WTC11 (cell line): ENCODE measurements at places on chromosomes 7 and 10. TPM values are rescaled to one million over a fixed set of nuclear protein-coding genes. Genes with fewer than 3 reads are reported as not detected.

GRCh38 chr7:36406156-36406555 is 16.5 kb downstream of the ANLN start:
- DNase-seq = peak; percentile 22

DNA sequence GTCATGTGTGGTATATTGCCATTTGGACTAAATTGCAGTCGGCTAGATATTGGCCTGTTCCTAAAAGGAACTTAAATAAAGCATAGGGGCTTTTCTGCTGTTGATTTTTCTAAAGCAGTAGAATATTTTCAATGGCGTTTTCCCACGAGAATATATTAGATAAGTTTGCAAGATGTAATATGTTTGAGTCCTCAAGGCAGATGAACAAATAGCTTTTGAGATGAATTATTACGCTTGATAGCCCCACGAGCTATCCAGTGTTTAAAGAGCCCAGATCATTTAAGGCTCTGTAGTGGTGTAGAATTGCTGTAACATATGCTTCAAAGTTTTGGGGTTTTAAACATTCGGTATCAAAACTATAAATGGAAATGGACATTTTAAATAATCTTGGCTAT is 2.9 kb downstream of the CELF2 start:
- no peak for DNase-seq

- DNase-seq = no peak
Measured at GRCh38 chr7:73615886-73616285, 8.4 kb downstream of the MLXIPL start.

DNA sequence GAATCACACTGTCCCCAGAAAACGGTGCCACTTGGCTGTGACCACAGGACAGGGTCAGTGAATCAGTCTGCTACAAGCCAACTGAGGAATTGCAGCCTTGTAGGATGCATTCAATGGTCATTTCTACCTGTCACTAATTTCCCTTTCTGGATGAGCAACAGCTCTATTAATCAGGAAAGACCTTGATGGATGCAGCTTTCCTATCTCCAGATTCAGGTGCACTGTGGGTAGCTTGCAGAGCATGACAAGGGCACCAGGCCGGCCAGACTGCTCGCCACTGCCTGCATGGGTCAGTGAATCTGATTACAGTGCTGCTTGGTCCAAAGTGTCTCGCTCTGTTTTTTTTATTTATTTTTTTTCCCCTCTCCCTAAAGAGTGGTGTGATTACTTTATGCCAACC is 506.8 kb upstream of the AUTS2 start:
- DNase-seq = no peak

GRCh38 chr7:126682176-126682575 is 570.6 kb downstream of the GRM8 start:
- no peak for DNase-seq

GRCh38 chr7:30796105-30796869 is 25.1 kb downstream of the MINDY4 start:
- no peak for DNase-seq

The ODAD2 gene
- total RNA-seq = 4.1 to 4.3 TPM (median 4.1 TPM) in 3 replicates

The ENTPD1 gene
- 1.9 to 2.8 TPM (median 2.3 TPM) in 3 replicates for total RNA-seq

DNA sequence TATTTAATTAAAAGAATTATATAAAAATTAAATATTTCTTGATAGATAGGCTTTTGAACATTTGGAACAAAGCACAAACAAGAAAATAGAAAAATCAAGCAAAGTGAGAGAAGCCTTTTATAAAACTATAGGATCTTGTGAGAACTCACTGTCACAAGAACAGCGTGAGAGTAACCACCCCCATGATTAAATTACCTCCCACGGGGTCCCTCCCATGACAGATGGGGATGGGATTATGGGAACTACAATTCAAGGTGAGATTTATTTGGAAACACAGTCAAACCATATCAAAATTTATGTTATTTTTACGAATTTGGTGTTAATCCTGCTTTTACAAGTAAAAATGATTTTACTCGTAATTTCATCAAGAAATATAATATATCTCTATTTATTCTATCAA is 1136.1 kb upstream of the POT1 start:
- no peak for DNase-seq

- no peak for DNase-seq
Measured at GRCh38 chr7:100726996-100727761, 6.2 kb upstream of the ZAN start.
